NCI-H510A treated with DMSO at 0.1 percent for 48 hours (cell line): ENCODE measurements at places on chromosomes 13 and 19.

- peak; percentile 32 for DNase-seq
These were observed 1.2 kb upstream of the KLF16 start for GRCh38 chr19:1864480-1865171.

- no peak for DNase-seq
These were observed 51.6 kb upstream of the URI1 start for GRCh38 chr19:29890392-29890791.

GRCh38 chr13:26837997-26838396, 77.4 kb upstream of the GPR12 start:
- no peak for DNase-seq

DNA sequence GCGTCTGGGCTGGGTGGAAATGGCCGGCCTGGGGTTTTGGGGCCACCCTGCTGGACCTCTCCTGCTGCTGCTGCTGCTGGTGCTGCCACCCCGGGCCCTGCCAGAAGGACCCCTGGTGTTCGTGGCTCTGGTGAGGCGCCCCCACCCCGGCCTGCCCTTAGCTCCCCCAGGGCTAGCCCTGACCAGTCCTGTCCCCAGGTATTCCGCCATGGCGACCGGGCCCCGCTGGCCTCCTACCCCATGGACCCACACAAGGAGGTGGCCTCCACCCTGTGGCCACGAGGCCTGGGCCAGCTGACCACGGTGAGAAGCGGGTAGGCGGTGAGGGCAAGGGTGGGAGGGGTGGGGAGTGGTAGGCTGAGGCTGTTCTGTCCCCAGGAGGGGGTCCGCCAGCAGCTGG, at the start of gene ACP4:
TSS of gene ACP4 (plus strand) at position 20 of the 400 bp plus-strand sequence. CDS start at position 20, 0 bp downstream.
- DNase-seq: no peak

DNA sequence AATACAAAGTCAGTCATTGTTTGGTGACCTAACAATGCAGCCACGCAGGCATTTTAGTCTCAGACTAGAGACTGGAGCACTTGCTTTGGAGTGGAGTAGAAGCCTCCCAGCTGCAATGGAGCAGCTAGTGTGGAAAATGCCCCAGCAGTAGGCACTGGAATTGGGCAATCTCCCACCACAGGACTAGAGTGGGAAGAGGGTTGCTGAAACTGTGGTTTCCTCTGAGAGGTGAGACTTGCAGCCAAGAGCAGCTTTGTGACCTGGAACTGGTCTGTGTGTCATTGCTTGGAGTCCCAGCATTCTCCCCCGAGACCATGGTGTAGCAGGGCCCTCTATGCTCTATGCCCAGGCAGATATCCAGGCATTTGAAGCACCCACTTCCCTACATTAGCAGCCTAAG, 556.3 kb downstream of the UQCRFS1 start:
- no peak for DNase-seq

DNA sequence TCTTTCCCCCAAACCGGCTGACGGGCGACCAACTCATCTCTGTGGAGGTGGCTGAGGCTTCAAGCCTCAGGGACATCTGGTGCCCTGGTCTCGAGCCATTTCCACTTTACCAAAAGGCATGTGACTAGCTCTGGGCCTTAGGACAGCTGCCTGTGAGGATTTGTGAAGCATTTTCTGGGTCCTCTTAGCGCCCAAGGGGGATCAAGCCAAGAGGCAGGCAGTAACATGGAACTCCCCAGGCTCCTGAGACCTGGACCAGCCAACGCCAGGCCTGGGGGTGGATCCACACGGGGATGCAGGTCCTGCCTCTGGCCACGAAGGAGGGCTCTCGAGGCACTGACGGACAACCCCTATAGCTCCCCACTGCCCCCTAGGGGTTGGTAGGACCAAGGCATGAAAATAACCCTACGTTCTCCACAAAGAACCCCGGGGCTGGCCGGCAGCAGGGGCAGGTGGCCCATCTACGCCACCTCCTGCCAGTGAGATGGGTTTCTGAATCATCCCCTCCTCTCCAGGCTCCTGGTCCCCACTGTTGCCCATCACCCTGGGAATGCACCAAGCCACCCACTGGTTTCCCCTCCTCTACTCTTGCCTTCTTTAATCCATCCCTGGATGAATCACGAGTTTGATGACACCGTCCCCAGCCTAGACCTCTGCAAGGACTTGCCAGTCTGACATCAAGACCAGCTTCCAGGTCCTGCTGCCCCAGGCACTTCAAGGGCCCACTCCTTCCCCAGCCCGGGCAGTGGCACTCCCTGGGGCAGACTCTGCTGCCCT, 7.0 kb upstream of the MYDGF start:
- DNase-seq: peak; percentile 14

DNA sequence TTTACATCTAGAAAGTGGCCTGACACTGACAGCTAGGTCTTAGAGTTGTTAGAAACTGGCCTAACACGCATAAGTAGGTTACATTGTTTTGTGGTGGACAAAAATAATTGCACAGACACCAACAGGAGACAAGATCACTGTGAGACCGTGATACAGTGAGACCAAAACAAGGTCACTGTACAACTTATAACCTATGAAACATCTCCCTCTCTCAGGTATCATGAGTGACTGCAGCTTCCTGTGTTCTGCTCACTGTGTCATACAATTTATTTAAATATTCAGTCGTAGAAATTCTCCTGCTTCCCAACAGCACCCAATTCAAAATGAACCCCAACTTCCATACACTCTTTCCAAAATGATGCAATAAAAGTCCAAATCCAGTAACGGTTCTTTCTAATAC, 2165.2 kb downstream of the PCDH9 start:
- no peak for DNase-seq

GRCh38 chr13:111539791-111540446, 219.5 kb downstream of the TEX29 start:
- no peak for DNase-seq

DNA sequence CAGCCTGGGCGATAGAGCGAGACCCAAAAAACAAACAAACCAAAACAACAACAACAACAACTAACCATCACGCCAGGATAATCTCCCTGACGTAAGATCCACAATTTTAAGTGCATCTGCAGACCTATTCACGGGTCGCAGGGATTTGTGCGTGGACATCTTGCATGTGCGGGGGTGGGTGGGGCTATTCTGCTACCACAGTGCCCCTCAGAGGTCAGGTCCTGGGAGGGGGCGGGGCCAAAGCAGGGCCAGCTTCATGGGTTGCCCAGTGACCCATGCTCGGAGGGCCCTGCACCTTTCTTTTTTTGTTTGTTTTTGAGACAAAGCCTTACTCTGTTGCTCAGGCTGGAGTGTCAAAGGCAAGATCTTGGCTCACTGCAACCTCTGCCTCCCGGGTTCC, 2.6 kb upstream of the CDC42EP5 start:
- DNase-seq: no peak

DNA sequence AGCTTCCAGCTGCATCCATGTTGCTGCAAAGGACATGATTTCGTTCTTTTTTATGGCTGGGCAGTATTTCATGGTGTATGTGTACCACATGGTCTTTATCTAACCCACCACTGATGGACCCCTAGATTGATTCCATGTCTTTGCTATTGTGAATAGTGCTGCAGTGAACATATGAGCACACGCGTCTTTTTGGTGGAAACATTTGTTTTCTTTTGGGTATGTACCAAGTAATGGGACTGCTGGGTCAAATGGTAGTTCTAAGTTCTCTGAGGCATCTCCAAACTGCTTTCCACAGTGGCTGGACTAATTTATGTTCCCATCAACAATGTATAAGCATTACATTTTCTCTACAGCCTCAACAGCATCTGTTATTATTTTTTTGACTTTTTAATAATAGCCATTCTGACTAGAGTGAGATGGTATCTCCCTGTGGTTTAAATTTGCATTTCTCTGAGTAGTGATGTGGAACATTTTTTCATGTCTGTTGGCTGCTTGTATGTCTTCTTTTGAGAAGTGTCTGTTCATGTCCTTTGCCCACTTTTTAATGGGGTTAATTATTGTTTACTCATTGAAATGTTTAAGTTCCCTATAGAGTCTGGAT, 6.8 kb upstream of the UBE2L5 start:
- no peak for DNase-seq

DNA sequence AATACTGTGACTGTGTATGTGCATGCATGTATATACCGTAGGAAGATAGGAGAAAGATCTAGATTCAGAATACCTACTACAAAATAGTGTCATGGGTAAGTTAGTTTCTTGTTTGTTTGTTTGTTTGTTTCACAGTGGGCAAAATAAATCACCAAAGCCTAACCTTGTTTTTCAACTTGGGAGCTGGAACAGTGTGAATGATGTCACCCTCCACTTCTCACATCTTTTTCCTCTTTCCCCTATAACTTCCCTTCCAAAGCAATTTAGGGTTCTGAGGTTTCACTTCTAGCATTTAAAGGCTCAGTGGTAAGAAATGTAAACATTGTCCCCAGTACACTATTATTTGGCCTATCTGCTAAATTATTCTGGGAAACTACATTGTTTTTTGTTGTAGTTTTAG, 5.4 kb downstream of the KCTD4 start:
- no peak for DNase-seq
